Stimulated activated CD4-positive, alpha-beta T cell treated with anti-CD3 and anti-CD28 coated beads, Interleukin-4, amount 100 ng/mL, for 48 hours (primary cell): ENCODE measurements at places on chromosomes 11 and 22.

GRCh38 chr11:117618982-117619355, 178.0 kb downstream of the DSCAML1 start:
- DNase-seq, result no peak

GRCh38 chr11:76114238-76114637, 92.1 kb downstream of the WNT11 start:
- no peak for DNase-seq

DNA sequence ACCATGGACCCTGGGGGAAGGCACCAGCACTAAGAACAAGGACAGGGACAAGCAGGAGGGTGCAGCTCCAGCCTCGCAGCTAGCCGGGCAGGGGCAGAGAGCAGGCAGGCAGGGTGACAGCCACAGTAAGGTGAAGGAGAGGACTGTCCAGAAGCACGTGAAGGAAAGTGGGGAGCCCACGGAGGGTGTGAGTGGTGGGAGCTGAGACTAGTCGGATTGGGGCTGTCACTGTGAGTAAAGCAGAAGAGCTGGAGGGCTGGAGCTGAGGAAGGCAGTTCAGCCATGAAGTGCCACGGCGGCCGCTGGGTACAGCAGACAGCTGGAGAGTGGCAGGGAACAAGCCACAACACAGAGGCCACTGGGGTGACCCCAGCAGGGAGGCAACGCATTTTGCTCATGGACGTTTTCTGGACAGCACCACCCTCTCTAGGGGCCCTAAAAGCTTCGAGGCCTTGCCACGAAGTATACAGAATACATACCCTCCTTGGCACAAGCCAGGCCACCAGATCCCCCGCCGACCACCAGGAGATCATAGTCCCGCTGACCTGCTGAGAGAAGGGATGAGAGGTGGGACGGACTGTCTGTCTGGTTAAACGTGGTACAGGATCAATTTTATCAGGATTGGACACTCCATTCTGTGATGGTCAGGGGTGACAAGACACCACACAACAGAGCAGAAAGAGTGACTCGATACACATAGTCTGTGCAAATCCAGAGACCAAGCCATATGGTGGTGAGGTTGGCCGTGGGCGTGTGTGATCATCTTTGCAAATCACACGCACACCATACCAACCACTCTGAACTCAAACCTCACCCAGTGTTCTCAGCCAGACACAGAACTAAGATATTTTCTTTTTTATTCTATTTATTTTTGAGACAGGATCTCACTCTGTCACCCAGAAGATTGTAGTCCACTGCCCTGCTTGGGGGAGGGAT, 10.8 kb upstream of the COMT start:
- no peak for DNase-seq

DNA sequence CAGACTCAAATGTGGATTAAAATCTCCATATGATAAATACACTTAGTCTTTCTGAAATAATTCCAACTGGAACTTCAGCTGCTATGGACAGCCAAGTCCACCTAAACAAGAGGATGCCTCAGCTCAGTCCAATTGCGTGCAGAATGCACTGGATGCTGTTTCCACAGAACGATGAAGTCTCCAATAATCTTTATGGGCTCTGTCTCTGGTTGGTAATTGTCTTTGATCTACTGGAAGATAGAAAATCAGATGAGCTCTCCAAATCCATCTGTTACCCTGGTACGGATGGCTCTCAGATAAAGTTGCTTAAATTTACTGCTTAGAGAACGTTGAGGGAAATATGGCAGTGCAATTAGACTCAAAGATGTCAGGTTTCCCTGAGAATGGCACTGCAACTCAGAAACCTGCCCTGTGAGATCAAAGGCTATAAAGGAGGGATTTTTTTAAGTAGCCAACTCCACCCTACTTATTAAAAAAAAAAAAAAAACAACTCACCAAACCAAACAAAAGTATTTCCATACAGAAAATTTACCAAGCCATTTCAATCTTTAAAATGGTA, 859 bp upstream of the BIRC3 start:
- no peak for DNase-seq

DNA sequence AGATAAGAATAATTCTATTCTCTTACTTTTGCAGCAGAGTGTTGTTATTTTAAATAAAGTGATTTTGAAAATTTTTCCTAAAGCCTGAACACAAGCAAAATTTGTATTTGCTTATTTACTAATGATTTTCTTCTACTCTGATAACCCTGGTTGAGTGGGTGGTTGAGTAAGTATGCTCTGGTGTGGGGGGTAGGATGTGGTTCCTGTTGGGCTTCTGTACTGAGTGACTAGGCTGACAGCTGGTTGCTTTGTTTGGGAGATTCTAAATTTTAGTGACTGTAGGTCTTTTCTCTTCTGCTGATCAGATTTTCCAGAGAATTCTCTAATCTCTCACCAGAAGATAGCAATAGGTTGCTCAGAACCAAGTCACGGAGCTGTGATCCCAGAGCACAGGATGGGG, 61.6 kb downstream of the METTL15 start:
- DNase-seq, result no peak

GRCh38 chr22:37545703-37546436, 14.4 kb upstream of the CDC42EP1 start:
- DNase-seq, result no peak

- no peak for DNase-seq
Observed at GRCh38 chr11:44623341-44623730, 57.9 kb downstream of the CD82 start.

- no peak for DNase-seq
Observed at GRCh38 chr11:121338536-121338935, 46.0 kb downstream of the SC5D start.

- DNase-seq, result no peak
Observed at GRCh38 chr11:44880511-44880910, 70.2 kb downstream of the TP53I11 start.

- no peak for DNase-seq
Observed at GRCh38 chr11:124900464-124900863, 2.8 kb upstream of the ROBO4 start.

DNA sequence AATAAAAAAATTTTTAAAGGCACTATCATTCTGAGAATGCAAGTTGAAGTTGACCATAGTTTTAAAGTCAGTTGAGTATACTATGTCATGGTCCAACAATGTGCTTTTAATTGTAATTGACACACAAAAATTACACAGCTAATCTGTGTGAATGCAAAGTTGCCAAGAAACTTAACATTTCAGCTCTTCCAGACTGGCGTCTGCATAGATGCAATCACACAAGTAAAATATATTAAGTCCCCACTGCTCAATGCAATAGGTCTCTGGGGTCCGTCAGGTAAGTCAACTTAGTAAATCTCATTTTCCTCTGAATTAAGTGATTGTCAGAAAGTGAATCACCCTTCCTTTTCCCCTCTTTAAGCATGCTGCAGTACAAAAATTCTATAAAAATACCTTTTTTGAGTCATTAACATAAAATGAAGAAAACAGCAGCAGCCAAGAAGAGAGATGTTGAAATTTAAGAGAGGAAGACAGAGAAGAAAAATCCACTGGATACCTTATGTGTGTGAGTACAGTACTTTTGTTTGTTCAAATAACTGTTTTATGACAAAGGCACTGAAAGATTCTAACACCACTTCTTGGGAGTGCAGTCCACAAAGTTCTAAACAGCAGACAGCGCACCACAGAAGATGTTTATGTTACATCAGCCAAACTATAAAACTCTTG, 5.1 kb downstream of the FZD4 start:
- DNase-seq, result no peak

GRCh38 chr22:19607192-19608002, 83.2 kb upstream of the CLDN5 start:
- no peak for DNase-seq

GRCh38 chr11:46298699-46299433, 21.4 kb downstream of the CREB3L1 start:
- DNase-seq, result no peak

GRCh38 chr22:17853073-17853472, 78.8 kb upstream of the BID start:
- DNase-seq, result no peak

DNA sequence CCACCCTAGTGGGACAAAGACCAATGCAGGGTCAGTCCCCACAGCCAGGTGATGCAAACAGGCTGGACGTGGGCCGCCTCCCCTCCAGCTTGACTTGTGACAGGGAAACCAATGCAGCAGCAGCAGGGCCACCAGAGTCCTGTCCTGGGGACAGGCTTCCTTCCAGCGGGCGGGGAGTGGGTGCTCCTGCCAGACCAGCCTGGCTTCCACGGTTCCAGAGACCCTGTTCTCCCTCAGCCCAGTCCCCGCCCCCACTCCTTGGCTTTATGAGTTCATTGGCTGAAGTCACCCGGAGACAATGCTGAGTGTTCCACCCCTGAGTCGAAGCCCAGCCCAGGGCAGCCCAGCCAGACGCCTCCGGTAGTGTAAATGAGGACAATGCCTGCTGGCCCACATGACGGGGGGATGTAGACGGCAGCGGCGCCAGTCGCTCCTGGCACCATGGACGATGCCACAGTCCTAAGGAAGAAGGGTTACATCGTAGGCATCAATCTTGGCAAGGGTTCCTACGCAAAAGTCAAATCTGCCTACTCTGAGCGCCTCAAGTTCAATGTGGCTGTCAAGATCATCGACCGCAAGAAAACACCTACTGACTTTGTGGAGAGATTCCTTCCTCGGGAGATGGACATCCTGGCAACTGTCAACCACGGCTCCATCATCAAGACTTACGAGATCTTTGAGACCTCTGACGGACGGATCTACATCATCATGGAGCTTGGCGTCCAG, at the start of gene TSSK2:
TSS of gene TSSK2 (plus strand) at position 350 of the 726 bp plus-strand sequence. CDS start at position 442, 92 bp downstream.
- DNase-seq, result no peak
